ENCODE measurements at places on chromosomes 7 and 10.
A peak's percentile ranks its signal among the peaks of the same experiment; 100 is the strongest.

GRCh38 chr7:133025056-133025455, 56.8 kb downstream of the CHCHD3 start:
- H3K4me3 ChIP-seq, result no peak overlapping the region
- DNase-seq, result no peak
- no peak overlapping the region for H3K27ac ChIP-seq

- H3K36me3 ChIP-seq, result no peaks in the 10 kb centered on the region
- no peak overlapping the region for H3K4me3 ChIP-seq
- peaks cover 23% of the 10 kb centered on the region for H3K27me3 ChIP-seq
- H3K4me1 ChIP-seq, result peaks cover 39% of the 10 kb centered on the region
- DNase-seq, result no peak
Observed at GRCh38 chr7:184294-185264, 7.8 kb upstream of the FAM20C start.

DNA sequence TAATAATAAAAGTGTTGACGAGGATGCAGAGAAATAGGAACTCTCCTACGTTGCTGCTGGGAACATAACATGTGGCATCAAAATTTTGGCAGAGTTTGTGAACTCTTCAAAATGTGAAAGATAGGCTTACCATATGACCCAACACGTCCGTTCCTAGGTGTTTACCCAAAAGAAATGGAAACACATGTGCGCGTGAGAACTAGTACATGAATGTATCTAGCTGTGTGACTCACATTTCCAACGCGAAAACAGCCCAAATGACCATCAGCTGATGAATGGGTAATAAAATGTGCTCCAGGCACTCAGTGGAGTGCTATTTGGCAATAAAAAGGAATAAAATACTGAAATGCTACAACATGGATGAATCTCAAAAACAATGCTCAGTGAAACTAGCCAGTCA, 10.4 kb upstream of the ELFN1 start:
- H3K27me3 ChIP-seq, result peaks cover 72% of the 10 kb centered on the region
- H3K36me3 ChIP-seq, result no peaks in the 10 kb centered on the region
- no peak for DNase-seq
- H3K4me1 ChIP-seq, result peaks cover 9% of the 10 kb centered on the region

GRCh38 chr10:4740471-4740870, 85.5 kb upstream of the AKR1E2 start:
- H3K4me1 ChIP-seq, result peaks cover 12% of the 10 kb centered on the region
- H3K4me3 ChIP-seq, result no peak overlapping the region
- H3K36me3 ChIP-seq, result no peaks in the 10 kb centered on the region
- no peak for DNase-seq
- peaks cover 7% of the 10 kb centered on the region for H3K27me3 ChIP-seq
- no peak overlapping the region for H3K27ac ChIP-seq

GRCh38 chr10:72238392-72239175, 22.5 kb upstream of the ASCC1 start:
- peaks cover 9% of the 10 kb centered on the region for H3K27me3 ChIP-seq
- peaks cover 35% of the 10 kb centered on the region for H3K4me1 ChIP-seq
- no peak overlapping the region for H3K4me3 ChIP-seq
- H3K36me3 ChIP-seq, result peaks cover 35% of the 10 kb centered on the region
- DNase-seq, result no peak

GRCh38 chr10:20740120-20740519, 157.0 kb downstream of the NEBL start:
- H3K4me3 ChIP-seq, result no peak overlapping the region
- H3K27me3 ChIP-seq, result peaks cover 11% of the 10 kb centered on the region
- no peak for DNase-seq

GRCh38 chr10:11557513-11557912, 53.9 kb downstream of the USP6NL start:
- peaks cover 2% of the 10 kb centered on the region for H3K27me3 ChIP-seq
- no peak overlapping the region for H3K27ac ChIP-seq
- H3K36me3 ChIP-seq, result peaks cover 66% of the 10 kb centered on the region
- peaks cover 19% of the 10 kb centered on the region for H3K4me1 ChIP-seq
- no peak for DNase-seq
- H3K4me3 ChIP-seq, result no peak overlapping the region

- no peaks in the 10 kb centered on the region for H3K27me3 ChIP-seq
- no peaks in the 10 kb centered on the region for H3K36me3 ChIP-seq
- H3K4me3 ChIP-seq, result no peak overlapping the region
- DNase-seq, result no peak
- no peak overlapping the region for H3K27ac ChIP-seq
Observed at GRCh38 chr10:37403776-37404175, 278.4 kb downstream of the ANKRD30A start.

- H3K36me3 ChIP-seq, result no peaks in the 10 kb centered on the region
- no peak for DNase-seq
- H3K27ac ChIP-seq, result no peak overlapping the region
- H3K27me3 ChIP-seq, result peaks cover 7% of the 10 kb centered on the region
- no peak overlapping the region for H3K4me3 ChIP-seq
Observed at GRCh38 chr7:115299397-115300037, 377.6 kb downstream of the MDFIC start.

GRCh38 chr10:57815949-57816348, 451.7 kb downstream of the IPMK start:
- H3K36me3 ChIP-seq, result no peaks in the 10 kb centered on the region
- no peak for DNase-seq
- H3K4me1 ChIP-seq, result no peaks in the 10 kb centered on the region

DNA sequence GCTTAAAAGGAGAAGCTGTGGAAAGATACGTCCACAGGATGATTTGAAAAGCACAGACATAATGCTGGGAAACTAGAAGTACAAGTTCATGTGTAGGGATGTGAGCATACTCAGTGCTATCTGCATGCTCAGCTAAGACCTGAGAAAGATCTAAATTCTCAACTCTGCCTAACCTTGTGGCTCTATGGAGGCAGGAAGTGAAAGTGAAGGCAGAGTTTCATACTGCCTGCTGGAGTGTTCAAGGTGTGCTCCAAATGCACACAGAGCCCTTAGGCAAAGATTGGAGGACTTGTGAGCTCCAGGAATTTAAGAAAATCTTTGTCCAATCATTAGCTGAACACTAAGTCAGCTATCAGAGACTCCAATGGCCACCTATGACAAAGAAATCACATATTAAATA, 190.9 kb downstream of the RNLS start:
- H3K36me3 ChIP-seq, result peaks cover 6% of the 10 kb centered on the region
- no peaks in the 10 kb centered on the region for H3K27me3 ChIP-seq
- DNase-seq, result no peak
- H3K4me3 ChIP-seq, result no peak overlapping the region
- H3K27ac ChIP-seq, result no peak overlapping the region

DNA sequence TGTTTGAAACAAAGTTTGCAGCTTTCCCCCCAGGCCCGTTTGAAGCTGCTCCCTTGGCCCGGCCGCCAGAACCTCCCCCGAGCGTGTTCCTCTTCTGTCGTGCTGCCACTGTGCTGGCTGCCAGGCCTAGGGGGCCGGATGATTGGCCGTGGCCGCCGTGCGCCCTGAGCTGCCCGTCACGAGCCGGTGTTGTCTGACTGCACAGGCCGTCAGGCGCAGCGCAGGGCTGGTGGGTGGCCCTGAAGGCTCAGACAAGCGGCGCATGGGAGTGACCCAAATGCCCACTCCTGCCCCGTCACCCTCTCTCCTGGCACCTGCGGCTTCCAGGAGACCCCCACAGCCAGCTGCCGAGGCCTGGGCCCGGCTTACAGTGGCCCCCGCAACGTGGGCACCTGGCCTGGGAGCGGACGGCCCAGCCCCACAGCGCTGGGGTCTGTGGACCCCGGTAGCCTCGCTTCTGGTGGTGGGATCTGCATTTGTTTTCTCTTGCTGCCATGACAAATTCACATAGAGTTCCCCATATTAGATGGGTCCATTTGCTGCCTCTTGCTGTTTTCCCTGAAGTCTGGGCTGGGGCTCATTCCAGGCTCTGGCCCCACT, 13.1 kb downstream of the JAKMIP3 start:
- H3K4me3 ChIP-seq, result no peak overlapping the region
- H3K27me3 ChIP-seq, result peaks cover 3% of the 10 kb centered on the region
- H3K27ac ChIP-seq, result no peak overlapping the region
- DNase-seq, result no peak

GRCh38 chr10:78416031-78417011, 382.7 kb downstream of the RPS24 start:
- no peaks in the 10 kb centered on the region for H3K36me3 ChIP-seq
- H3K4me3 ChIP-seq, result no peak overlapping the region
- DNase-seq, result no peak
- peaks cover 67% of the 10 kb centered on the region for H3K4me1 ChIP-seq

DNA sequence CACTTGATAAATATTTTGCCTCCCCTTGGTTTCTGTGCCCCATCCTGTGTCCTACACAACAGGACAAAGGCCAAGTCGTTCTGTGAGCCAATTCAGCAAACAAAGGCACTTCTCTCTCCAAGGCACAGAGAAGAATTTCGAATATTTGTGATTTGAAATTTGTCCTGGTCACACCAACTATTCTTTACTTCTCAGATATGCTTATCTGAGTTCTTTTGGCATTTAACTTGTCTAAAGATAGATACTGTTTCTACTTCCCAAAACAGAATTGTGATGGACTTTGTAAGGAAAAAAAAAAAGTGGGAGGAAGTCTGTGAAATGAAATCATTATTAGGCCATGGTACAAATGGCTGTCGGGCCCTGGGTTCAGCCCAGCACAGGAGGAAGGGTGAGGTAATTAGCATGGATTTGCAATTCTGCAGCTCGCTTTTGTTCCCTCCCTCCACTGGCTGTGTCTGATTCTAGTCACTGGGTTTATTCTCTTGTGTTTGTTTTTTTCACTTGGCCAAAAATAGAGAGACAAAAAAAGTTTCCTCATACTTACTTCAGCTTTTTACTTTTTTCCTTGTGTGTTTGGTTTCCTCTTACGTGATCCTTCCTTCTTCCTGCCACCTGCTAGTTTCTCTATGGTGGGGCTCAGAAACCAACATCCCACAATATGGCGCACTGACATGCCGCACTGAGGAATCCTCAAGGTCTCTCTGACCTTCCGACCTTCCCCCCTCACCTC, 108.2 kb upstream of the MKLN1 start:
- no peaks in the 10 kb centered on the region for H3K36me3 ChIP-seq
- H3K4me3 ChIP-seq, result no peak overlapping the region
- no peak overlapping the region for H3K27ac ChIP-seq
- H3K27me3 ChIP-seq, result peaks cover 5% of the 10 kb centered on the region

DNA sequence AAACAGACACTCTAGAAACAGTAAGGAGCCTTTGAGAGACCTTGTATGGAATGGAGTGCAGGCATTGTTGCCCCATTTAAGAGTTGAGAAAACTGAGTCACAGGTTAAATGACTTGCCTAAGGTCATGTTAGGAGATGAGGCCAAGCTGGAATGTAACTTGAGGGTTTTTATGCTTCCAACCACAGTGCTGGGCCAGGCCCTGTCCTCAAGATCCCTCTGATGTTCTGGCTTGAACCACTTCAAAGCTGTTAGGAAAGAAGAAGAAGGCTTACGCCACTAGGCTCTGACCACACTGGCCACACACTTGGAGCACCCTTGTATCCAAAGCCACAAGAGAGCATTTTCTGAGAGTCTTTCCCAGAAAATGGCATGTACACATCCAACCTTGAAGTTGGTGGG, 42.7 kb downstream of the PLAU start:
- H3K27me3 ChIP-seq, result peaks cover 3% of the 10 kb centered on the region
- DNase-seq, result no peak
- no peak overlapping the region for H3K27ac ChIP-seq
- no peak overlapping the region for H3K4me3 ChIP-seq

- no peak overlapping the region for H3K4me3 ChIP-seq
- H3K27me3 ChIP-seq, result no peaks in the 10 kb centered on the region
- peaks cover 4% of the 10 kb centered on the region for H3K4me1 ChIP-seq
- DNase-seq, result no peak
Observed at GRCh38 chr7:76340617-76341131, 18.1 kb downstream of the YWHAG start.

- no peak overlapping the region for H3K27ac ChIP-seq
- DNase-seq, result no peak
- H3K4me1 ChIP-seq, result peaks cover 20% of the 10 kb centered on the region
- no peaks in the 10 kb centered on the region for H3K36me3 ChIP-seq
Observed at GRCh38 chr7:134129856-134130523, 2.9 kb downstream of the LRGUK start.

GRCh38 chr7:14207138-14207537, 217.7 kb upstream of the ETV1 start:
- no peak overlapping the region for H3K27ac ChIP-seq
- H3K4me3 ChIP-seq, result no peak overlapping the region
- H3K4me1 ChIP-seq, result no peaks in the 10 kb centered on the region
- no peak for DNase-seq
- no peaks in the 10 kb centered on the region for H3K27me3 ChIP-seq

- H3K27me3 ChIP-seq, result peaks cover 6% of the 10 kb centered on the region
- no peak overlapping the region for H3K4me3 ChIP-seq
- no peak for DNase-seq
- no peak overlapping the region for H3K27ac ChIP-seq
- H3K36me3 ChIP-seq, result no peaks in the 10 kb centered on the region
Observed at GRCh38 chr7:69389216-69389615, 209.1 kb upstream of the AUTS2 start.

- DNase-seq, result no peak
- peaks cover 35% of the 10 kb centered on the region for H3K36me3 ChIP-seq
- H3K4me1 ChIP-seq, result peaks cover 62% of the 10 kb centered on the region
- no peak overlapping the region for H3K4me3 ChIP-seq
- peak overlapping the region; percentile 97 for H3K27ac ChIP-seq
- H3K27me3 ChIP-seq, result peaks cover 6% of the 10 kb centered on the region
Observed at GRCh38 chr7:99368750-99369389, 5.7 kb upstream of the ARPC1B start.

DNA sequence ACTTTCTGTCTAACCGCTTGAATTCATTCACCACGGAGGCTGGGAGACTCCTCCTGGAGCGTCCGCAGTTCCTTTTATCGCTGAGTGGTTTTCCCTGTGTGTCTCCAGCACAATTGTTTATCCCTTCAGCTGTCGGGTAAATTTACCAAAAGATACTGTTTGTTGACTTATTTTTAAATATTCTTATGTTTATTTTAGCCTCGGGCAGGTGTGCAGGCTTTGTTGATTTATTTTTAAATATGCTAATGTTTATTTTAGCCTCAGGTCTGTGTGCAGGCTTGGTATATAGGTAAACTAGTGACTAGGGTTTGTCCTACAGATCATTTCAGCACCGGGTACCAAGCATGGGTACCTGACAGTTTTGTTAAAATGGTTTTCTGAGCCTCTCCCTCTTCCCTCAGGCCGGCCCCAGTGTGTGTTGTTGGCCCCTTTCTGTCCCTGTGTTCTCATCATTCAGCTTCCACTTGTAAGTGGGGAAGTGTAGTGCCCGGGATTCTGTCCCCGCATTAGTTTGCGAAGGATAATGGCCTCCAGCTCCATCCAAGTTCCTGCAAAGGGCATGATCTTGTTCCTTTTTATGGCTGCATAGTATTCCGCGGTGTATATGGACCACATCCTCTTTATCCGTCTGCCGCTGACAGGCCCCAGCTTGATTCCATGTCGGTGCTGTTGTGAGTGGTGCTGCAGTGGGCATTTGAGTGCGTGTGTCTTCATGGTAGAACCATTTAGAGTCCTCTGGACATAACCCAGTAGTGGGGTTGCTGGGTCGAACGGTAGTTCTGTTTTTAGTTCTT, 5.3 kb downstream of the GET4 start:
- DNase-seq, result no peak
- H3K4me3 ChIP-seq, result no peak overlapping the region
- H3K27me3 ChIP-seq, result no peaks in the 10 kb centered on the region
- peak overlapping the region; percentile 17 for H3K27ac ChIP-seq
- H3K36me3 ChIP-seq, result peaks cover 12% of the 10 kb centered on the region

- no peaks in the 10 kb centered on the region for H3K36me3 ChIP-seq
- H3K27me3 ChIP-seq, result no peaks in the 10 kb centered on the region
- no peak overlapping the region for H3K27ac ChIP-seq
- DNase-seq, result no peak
Observed at GRCh38 chr10:97573672-97574071, 1.1 kb downstream of the ANKRD2 start.

GRCh38 chr10:120794390-120794789, 56.8 kb upstream of the WDR11 start:
- H3K27ac ChIP-seq, result no peak overlapping the region
- H3K27me3 ChIP-seq, result peaks cover 9% of the 10 kb centered on the region
- H3K4me1 ChIP-seq, result peaks cover 23% of the 10 kb centered on the region
- DNase-seq, result no peak
